ENCODE measurements at places on chromosomes 11 and 22. TPM values are rescaled to one million over a fixed set of nuclear protein-coding genes. Genes with fewer than 3 reads are reported as not detected.

DNA sequence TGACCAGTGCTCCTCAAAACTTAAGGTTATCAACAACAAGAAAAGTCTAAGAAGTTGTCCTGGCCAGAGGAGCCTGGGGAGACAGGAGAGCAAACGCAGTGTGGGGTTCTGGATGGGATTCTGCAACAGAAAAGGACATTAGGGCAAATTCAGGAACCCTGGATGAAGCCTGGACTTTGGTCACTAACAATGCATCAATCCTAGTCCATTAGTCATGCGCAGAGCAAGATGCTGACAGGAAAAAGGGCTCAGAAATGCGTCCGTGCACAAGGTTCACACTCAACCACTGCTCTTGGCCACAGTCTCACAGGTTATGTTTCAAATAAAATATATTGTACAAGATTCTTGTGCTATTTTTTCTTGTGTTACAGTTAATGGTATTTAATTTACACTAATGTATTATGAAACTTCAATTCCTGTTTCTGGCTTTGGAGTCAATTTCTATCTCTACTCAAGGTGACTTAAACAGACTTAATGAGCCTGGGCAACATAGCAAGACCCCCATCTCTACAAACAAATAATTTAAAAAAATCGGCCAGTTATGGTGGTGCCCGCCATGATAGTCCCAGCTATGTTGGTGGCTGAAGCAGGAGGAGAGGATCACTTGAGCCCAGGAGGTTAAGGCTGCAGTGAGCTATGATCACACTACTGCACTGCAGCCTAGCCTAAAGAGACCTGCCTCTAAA is 13.6 kb downstream of the GNB1L start:
- DNase-seq, result no peak

DNA sequence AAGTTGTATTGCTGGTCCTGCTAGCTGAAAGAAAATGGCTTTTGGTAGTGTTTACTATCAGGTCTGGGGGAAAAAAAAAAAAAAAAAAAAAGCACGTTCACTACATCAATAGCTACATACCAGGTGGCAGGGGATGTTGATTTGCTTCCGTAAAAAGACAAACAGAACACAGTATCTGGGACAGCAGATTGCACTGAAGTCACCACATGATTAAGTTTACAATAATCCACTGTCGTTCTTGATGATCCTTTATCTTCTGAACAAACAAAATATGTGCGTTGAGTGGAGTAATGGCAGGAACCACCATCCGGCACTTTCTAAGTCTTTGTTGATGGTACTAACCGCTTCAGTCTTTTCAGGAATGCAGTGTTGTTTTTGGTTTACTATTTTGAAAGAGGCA is 48.7 kb downstream of the DDX6 start:
- DNase-seq, result no peak

DNA sequence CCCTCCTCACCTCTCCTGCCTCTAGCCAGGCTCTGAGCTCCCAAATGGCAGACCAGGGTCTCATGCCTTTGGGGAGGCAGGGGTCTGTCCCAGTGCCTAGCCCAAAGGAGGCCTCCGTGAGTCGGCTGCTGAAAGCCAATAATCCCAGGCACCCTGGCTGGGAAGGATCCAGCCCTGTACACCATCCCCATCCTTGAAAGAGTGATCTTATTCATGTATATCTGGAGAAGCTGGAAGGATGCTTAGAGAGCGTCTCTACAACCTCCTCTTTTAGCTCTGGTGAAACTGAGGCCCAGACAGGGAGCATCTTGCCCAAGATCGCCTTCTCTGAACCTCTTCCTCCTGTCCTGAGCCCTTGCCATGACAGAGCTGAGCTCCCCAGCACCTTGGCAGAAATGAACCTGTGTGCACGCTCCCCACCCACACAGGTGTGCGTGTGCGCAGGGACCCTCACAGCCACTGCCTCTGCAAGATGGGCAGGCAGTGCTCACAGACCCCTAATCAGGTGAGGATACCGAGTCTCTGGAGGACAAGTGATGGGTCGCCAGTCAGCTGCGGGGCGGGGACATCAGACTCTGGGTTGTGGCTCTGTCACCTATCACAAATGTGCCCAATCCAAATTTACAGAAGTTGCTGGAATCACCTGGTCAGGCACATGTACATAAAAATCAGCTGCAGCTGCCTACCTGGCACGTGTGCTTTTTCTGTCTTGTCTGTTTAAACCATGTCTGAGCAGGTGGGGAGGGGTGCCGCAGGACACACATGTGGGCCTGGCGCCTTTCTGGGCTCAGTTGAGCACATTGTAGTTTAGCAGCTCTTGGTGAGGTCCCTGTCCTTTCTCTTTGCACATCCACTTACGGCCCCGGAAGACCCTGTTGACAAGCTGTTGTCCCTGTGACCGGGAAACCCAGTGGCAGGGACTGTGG is 49.3 kb upstream of the WNT7B start:
- no peak for DNase-seq

DNA sequence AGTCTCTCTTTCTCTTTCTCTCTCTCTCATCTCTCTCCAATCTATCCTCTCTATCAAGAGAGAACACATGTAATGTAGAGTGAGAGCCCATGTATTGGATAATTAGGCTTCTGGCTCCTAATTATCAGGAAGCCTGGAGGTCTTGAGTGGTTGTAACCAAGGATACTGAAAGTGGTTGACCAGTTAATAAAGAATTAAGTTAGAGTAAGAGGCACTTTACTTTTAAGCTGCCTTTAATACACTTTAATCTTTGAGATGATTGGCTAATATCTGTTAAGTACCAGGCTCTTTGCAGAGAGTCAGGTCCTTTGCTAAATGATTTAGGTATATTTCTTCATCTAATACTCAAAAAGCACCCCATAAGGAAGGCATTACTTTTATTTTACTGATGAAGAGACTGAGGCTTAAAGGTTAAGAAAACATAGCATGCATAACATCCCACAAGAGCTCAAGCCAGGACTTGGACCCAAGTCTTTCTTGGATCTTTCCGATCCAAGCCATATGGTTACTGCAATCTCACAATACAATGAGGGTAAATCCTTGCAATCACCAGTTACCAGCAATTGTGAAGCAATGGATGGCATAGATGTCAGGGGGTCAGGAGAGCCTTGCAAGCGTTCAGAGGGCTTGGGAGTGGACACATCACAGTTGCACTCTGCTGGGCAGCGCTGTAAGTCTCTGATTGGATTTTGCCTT is 22.1 kb downstream of the CD44 start:
- no peak for DNase-seq

The KDM4D gene
- total RNA-seq, result 2.0 TPM

The SCGB1C1 gene
- total RNA-seq, result not detected

The C11orf86 gene
- not detected for total RNA-seq
